Thoracic aorta (tissue), 2 donors: ENCODE measurements at places on chromosomes 16 and 17. TPM values are rescaled to one million over a fixed set of nuclear protein-coding genes. Genes with fewer than 3 reads are reported as not detected.

The SLC35G6 gene
- total RNA-seq = not detected

The PLEKHG4 gene
- total RNA-seq = 15.6 TPM

The ZNF750 gene
- not detected for total RNA-seq

The TAX1BP3 gene
- 127 TPM for total RNA-seq

The DUSP3 gene
- 130 TPM for total RNA-seq
